ENCODE measurements at places on chromosomes 6 and 20. TPM values are rescaled to one million over a fixed set of nuclear protein-coding genes. Genes with fewer than 3 reads are reported as not detected.

- DNase-seq, result no peak
- H3K36me3 ChIP-seq, result peaks cover 3% of the 10 kb centered on the region
- H3K27me3 ChIP-seq, result no peaks in the 10 kb centered on the region
- no peak overlapping the region for H3K4me3 ChIP-seq
- H3K4me1 ChIP-seq, result no peaks in the 10 kb centered on the region
Observed at GRCh38 chr6:131027326-131027725, 35.7 kb downstream of the EPB41L2 start.

TCF15 gene
- total RNA-seq, result 2.0 TPM

DNA sequence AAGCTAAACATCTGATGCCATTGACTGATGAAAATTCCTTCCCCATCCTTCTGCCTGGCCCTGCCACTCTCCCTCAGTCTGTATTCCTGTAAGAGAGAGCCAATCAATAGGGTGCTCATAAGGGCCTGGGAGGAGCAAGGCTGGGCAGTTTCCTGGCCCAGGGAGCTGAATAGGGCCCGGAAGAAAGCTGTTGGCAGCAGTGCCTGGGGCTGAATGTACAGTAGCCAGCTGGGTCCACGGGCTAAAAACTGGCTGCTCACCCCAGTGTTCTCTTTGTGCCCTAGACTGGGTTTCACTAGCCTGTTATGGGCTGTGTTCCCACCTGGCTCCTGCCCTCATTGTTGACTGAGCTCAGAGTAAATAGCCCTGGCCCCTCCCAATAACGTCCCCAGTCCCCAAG lies 1.7 kb upstream of the WFDC2 start:
- DNase-seq, result no peak
- no peak overlapping the region for H3K27ac ChIP-seq
- peaks cover 5% of the 10 kb centered on the region for H3K36me3 ChIP-seq
- no peaks in the 10 kb centered on the region for H3K4me1 ChIP-seq
- H3K4me3 ChIP-seq, result no peak overlapping the region

HLA-DMB gene
- total RNA-seq, result 1.7 TPM

HRH3 gene
- total RNA-seq, result 1.8 TPM

DNA sequence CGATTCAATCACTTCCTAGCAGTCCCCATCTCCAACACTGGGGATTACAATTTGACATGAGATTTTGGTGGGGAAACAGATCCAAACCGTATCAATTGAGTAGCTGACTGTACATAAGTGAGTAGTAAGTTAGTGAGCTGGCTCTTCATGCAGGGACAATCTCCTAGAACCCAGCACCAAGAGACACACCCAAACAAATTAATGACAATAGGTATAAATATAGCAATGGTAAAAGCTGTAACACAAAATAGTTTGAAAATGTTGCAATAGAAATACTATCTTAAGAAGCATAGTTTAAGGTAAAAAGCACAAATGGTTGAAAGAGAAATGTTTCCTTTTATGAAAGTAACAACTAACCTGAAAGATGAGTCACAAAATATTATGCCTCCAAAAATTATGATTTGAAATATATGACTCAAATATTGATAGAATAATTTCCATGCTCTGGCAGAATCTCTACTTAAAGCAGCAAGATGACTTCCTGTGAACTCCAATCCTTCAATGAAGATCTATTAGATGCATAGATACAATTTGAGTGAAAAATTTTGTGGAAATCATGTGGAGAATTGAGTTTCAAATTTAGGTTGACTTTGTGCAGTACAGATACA lies 5.4 kb upstream of the SIRPB1 start:
- no peaks in the 10 kb centered on the region for H3K27me3 ChIP-seq
- H3K4me3 ChIP-seq, result no peak overlapping the region
- no peak overlapping the region for H3K27ac ChIP-seq
- DNase-seq, result no peak

OXT gene
- 0.64 TPM for total RNA-seq

RING1 gene
- 29.8 TPM for total RNA-seq

BPIFA1 gene
- total RNA-seq, result not detected

DNA sequence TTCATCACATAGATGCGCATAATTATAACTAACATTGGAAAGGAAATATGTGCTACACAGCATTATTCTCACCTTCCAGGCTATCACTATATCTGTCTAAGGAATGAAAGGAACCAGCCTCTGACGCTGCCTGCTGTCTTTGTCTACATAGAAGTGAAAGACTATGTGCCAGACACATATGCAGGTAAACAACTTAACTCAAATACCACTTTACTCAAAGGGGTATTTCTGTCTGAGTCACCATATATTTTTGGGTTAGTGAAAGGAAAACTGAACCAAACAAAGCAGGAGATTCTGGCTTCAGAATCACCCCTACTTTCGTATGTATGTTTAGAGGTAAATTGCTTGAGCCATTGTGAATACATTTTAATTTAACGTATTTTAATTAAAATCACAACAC lies 328.6 kb upstream of the PLCB4 start:
- H3K27ac ChIP-seq, result no peak overlapping the region
- H3K27me3 ChIP-seq, result no peaks in the 10 kb centered on the region
- DNase-seq, result no peak
- H3K36me3 ChIP-seq, result no peaks in the 10 kb centered on the region
- no peak overlapping the region for H3K4me3 ChIP-seq

- no peaks in the 10 kb centered on the region for H3K36me3 ChIP-seq
- DNase-seq, result no peak
- no peaks in the 10 kb centered on the region for H3K4me1 ChIP-seq
- H3K27ac ChIP-seq, result no peak overlapping the region
Observed at GRCh38 chr6:124254941-124255685, 451.4 kb downstream of the NKAIN2 start.

- no peaks in the 10 kb centered on the region for H3K27me3 ChIP-seq
- H3K4me1 ChIP-seq, result no peaks in the 10 kb centered on the region
- peak; percentile 45 for DNase-seq
Observed at GRCh38 chr6:94902974-94903628, 674.2 kb upstream of the MANEA start.

TSHZ2 gene
- not detected for total RNA-seq

- H3K36me3 ChIP-seq, result peaks cover 2% of the 10 kb centered on the region
Observed at GRCh38 chr6:6586671-6587526, 1.6 kb upstream of the LY86 start.

GRCh38 chr20:39903806-39904465 lies 785.1 kb downstream of the MAFB start:
- H3K4me1 ChIP-seq, result peaks cover 10% of the 10 kb centered on the region
- H3K27ac ChIP-seq, result no peak overlapping the region
- H3K27me3 ChIP-seq, result no peaks in the 10 kb centered on the region
- no peaks in the 10 kb centered on the region for H3K36me3 ChIP-seq
- no peak overlapping the region for H3K4me3 ChIP-seq

DNA sequence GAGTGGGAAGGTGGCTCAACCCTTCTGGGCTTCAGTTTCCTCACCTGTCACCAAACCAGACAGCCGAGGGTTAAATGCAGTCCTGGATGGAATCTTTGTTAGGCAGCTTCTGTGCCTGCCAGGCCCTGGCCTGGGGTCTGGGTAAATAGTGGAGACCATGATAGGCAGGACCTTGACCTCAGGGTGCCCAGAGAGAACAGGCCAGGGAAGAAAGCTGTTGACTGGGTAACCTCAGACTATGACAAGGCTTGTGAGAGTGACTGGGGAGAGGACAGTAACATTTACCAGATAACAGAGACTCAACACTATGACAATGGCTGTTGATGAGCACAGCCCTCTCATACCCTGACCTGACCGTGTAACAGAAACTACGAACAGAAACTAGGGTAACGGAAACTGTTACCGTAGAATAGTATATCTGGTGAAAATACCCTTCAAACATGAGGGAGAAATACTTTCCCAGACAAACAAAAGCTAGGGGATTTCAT lies 218.3 kb downstream of the PREX1 start:
- H3K36me3 ChIP-seq, result no peaks in the 10 kb centered on the region
- H3K4me1 ChIP-seq, result no peaks in the 10 kb centered on the region
- no peak overlapping the region for H3K27ac ChIP-seq
- no peak overlapping the region for H3K4me3 ChIP-seq
- no peaks in the 10 kb centered on the region for H3K27me3 ChIP-seq

GRCh38 chr6:34497411-34497810 lies 31.5 kb downstream of the PACSIN1 start:
- H3K27ac ChIP-seq, result no peak overlapping the region
- H3K4me1 ChIP-seq, result no peaks in the 10 kb centered on the region
- H3K36me3 ChIP-seq, result peaks cover 2% of the 10 kb centered on the region
- no peak overlapping the region for H3K4me3 ChIP-seq
- no peak for DNase-seq
- H3K27me3 ChIP-seq, result no peaks in the 10 kb centered on the region

DNA sequence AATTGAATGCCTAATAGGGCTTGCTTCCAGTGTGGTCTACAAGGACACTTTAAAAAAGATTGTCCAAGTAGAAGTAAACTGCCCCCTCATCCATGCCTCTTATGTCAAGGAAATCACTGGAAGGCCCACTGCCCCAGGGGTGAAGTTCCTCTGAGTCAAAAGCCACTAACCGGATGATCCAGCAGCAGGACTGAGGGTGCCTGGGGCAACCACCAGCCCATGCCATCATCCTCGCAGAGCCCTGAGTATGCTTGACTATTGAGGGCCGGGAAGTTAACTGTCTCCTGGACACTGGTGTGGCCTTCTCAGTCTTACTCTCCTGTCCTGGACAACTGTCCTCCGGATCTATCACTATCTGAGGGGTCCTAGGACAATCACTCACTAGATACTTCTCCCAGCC lies 411.5 kb downstream of the TENT5A start:
- no peaks in the 10 kb centered on the region for H3K27me3 ChIP-seq
- no peak overlapping the region for H3K27ac ChIP-seq
- no peak overlapping the region for H3K4me3 ChIP-seq
- no peaks in the 10 kb centered on the region for H3K4me1 ChIP-seq

DNA sequence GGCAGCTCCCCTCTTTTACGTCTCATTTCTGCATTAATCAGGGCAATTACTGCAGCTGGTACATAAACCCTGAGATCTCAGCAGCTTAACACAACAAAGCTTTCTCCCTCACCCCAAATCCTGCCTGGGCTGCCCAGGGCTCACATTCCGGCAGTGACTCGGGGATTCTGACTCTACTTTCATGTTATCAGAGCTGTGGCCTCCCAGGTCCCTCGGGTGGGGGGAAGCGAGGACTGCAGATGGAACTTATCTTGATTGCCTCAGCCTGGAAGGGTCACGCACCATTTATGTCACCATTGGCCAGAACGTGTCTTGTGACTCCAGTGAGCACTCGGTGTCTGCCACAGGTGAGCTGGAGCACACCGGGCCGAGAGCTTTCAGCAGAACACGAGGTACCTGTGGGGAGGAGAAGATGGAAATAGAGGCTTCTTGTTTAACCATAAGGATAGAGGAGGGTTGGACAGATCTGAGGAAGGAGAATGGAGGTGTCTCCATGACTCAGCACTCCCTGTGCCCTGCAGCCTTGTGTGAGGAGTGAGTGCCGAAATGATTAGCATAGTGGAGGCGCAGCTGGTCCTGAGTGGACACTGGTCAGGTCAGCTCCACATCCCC lies 88.5 kb upstream of the EXOC2 start:
- peaks cover 5% of the 10 kb centered on the region for H3K4me1 ChIP-seq
- H3K4me3 ChIP-seq, result no peak overlapping the region
- DNase-seq, result no peak
- H3K36me3 ChIP-seq, result no peaks in the 10 kb centered on the region
- no peaks in the 10 kb centered on the region for H3K27me3 ChIP-seq
- no peak overlapping the region for H3K27ac ChIP-seq

DNA sequence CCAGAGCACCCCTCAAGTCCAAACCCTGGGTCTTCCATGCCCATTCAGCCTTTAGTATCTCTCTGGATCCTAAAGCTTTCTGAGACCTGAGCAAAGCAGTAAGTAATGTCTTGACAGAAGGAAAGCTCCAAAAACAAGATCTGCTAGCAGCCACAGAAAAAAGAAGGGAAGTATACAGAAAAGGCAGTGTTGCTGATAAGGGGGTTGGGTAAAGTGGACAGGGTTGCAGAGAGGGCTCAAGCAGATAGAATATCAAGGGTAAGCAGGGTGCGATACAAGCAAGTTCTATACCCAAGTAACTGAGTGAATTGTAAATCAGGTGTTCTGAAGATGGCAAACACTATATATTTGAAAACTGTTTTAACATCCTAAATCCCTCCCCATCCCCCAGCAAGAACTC lies 113.4 kb upstream of the CARMIL1 start:
- H3K27me3 ChIP-seq, result no peaks in the 10 kb centered on the region
- H3K27ac ChIP-seq, result no peak overlapping the region
- DNase-seq, result no peak

Data from H9 (cell line).